Activated CD8-positive, alpha-beta T cell treated with anti-CD3 and anti-CD28 coated beads for 36 hours (primary cell): ENCODE measurements at places on chromosomes 13 and 19. TPM values are rescaled to one million over a fixed set of nuclear protein-coding genes. Genes with fewer than 3 reads are reported as not detected.

GRCh38 chr13:33262062-33262487 lies 23.5 kb downstream of the STARD13 start:
- H3K4me1 ChIP-seq, result no peaks in the 10 kb centered on the region
- no peak for DNase-seq
- H3K27me3 ChIP-seq, result peaks cover 2% of the 10 kb centered on the region
- no peak overlapping the region for H3K27ac ChIP-seq

DNA sequence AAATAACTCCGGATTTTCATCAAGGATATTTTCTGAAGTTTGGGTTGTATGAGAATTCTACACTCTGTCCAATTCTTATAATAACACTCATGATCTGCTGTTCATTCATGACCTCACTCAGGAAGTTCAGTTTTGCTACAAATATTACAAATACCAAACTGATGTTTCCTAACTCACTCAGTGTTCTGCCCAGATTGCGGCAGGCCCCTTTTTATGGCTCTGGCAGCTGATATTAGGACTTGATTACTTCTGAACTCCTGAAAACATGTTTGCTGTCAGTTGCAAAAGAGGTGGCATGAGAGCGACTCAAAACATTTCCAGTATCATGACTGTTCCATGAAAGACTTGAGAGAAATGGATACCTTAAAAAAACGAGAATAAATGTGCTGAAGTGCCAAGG lies 188.0 kb downstream of the RGCC start:
- peaks cover 3% of the 10 kb centered on the region for H3K4me1 ChIP-seq
- no peak overlapping the region for H3K4me3 ChIP-seq
- no peak for DNase-seq
- H3K36me3 ChIP-seq, result no peaks in the 10 kb centered on the region

The ERICH4 gene
- total RNA-seq, result not detected

The SLC6A16 gene
- 0.61 TPM for total RNA-seq

GRCh38 chr13:44272692-44273091 lies 100.9 kb upstream of the SERP2 start:
- H3K27ac ChIP-seq, result no peak overlapping the region
- no peaks in the 10 kb centered on the region for H3K27me3 ChIP-seq
- H3K36me3 ChIP-seq, result no peaks in the 10 kb centered on the region
- H3K4me3 ChIP-seq, result no peak overlapping the region

- no peaks in the 10 kb centered on the region for H3K27me3 ChIP-seq
- DNase-seq, result no peak
- H3K4me3 ChIP-seq, result no peak overlapping the region
- H3K36me3 ChIP-seq, result peaks cover 14% of the 10 kb centered on the region
- H3K27ac ChIP-seq, result no peak overlapping the region
Observed at GRCh38 chr19:56692206-56692895, 20.8 kb upstream of the ZNF835 start.

The STAP2 gene
- 9.6 TPM for total RNA-seq

- no peak overlapping the region for H3K4me3 ChIP-seq
- no peaks in the 10 kb centered on the region for H3K4me1 ChIP-seq
- peaks cover 10% of the 10 kb centered on the region for H3K27me3 ChIP-seq
- no peak for DNase-seq
- H3K27ac ChIP-seq, result no peak overlapping the region
Observed at GRCh38 chr19:18969931-18970659, 29.1 kb upstream of the HOMER3 start.

GRCh38 chr13:41222259-41222852 lies 28.0 kb upstream of the KBTBD7 start:
- H3K4me3 ChIP-seq, result no peak overlapping the region
- no peak overlapping the region for H3K27ac ChIP-seq
- peaks cover 11% of the 10 kb centered on the region for H3K36me3 ChIP-seq
- no peaks in the 10 kb centered on the region for H3K27me3 ChIP-seq
- peak; percentile 76 for DNase-seq

DNA sequence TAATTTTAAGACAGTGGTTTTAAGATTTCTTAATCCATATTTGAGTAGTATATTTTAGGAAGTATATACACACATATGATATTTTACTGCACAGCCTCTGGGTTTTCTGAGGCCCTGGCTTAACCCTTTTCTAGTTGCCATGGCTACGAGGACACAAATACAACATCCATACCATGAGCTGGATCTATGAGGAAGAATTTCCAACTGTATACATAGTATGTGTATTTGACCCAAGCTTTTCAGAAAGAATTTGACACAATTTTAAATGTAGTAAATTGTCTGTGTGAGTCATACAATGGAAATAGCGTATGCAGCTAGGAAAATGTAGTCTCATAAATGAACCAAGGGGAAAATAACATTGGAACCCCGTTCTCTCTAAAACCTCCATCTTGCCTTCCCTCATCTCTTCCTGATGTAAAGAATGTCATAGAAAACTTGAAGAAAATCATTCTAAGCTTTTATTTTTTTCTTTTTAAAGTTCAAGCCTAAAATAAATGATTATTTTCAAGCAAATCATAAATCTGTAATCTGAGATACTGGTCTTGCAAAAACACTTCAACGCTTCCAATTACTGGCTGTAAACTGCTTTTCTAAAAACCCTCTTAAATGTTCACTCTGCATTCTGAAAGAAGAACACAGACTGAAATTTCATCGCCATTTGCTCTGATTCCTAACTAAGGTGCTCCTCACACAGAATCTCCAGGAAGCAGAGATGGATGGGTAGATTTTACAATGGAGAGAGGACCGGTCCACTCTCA lies 172.4 kb downstream of the LACC1 start:
- H3K36me3 ChIP-seq, result no peaks in the 10 kb centered on the region
- peaks cover 12% of the 10 kb centered on the region for H3K27me3 ChIP-seq
- no peak overlapping the region for H3K4me3 ChIP-seq
- peaks cover 8% of the 10 kb centered on the region for H3K4me1 ChIP-seq
- H3K27ac ChIP-seq, result no peak overlapping the region
- no peak for DNase-seq

The FFAR2 gene
- not detected for total RNA-seq

DNA sequence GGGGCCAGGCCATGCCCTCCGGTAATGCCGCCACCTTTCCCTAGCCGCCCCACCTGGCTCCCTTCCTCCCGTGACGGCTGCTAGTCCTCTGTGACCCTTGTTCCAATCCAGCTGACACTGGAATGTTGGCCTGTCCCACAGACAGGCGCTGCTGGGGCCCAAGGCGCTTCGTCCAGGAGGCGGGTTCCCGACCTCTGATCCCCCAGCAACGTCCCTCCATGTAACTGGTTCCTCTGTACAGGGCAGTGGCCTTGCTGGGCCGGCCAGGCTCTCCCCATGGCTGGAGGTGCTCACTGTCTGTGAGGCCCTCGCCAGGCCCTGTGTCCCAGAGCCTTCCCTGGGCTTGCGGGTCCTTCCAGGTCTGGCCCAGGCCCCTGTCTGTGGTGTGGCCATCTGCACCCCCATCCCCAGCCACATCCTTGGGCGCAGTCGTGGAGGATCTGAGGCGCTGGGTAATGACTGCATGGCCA lies 6.8 kb upstream of the GRIN3B start:
- H3K4me1 ChIP-seq, result peaks cover 9% of the 10 kb centered on the region
- no peak overlapping the region for H3K27ac ChIP-seq
- peaks cover 8% of the 10 kb centered on the region for H3K27me3 ChIP-seq
- DNase-seq, result no peak
- H3K36me3 ChIP-seq, result peaks cover 13% of the 10 kb centered on the region

The CACNA1A gene
- total RNA-seq, result 0.29 TPM

DNA sequence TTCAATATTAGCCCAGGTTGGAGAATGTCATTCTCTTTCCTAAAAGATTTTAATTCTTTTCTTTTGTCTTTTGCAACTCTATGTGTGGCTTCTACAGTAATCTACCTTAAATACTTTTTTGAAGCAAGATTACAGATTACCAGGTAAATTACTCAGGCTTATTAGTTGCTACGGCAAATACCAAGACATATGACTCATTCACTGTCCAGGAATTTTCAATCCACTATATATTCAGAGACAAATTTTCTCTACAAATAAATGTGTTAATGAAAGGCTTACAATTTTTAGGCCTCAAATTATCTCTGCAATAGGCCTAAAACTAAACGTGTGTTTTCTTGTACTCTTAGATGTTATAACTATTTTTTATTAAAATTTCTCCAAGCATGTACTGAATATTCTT lies 631.3 kb downstream of the DIAPH3 start:
- H3K4me1 ChIP-seq, result peaks cover 8% of the 10 kb centered on the region
- no peak overlapping the region for H3K4me3 ChIP-seq
- peaks cover 2% of the 10 kb centered on the region for H3K27me3 ChIP-seq
- H3K27ac ChIP-seq, result no peak overlapping the region

DNA sequence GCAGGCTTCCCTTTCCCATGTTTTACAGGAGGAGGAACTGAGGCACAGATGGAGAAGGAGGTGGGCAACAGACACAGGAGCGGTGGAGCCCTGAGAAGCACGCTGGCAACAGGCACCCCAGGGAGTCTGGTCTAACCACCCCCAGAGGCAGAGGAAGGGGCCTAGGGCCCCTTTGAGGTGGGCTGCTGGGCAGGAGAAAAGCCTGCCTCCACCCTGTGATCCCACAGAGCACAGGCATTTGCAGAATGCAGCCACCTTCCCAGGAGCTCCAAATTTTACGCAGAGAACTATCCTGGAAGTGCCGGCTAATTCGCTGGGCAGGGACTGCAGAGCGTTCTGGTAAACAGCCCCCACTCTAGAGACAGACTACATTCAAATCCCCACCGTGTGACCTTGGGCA lies 30.4 kb downstream of the RAB20 start:
- no peak overlapping the region for H3K27ac ChIP-seq
- peaks cover 5% of the 10 kb centered on the region for H3K4me1 ChIP-seq
- no peak overlapping the region for H3K4me3 ChIP-seq
- no peaks in the 10 kb centered on the region for H3K36me3 ChIP-seq
- peaks cover 2% of the 10 kb centered on the region for H3K27me3 ChIP-seq

DNA sequence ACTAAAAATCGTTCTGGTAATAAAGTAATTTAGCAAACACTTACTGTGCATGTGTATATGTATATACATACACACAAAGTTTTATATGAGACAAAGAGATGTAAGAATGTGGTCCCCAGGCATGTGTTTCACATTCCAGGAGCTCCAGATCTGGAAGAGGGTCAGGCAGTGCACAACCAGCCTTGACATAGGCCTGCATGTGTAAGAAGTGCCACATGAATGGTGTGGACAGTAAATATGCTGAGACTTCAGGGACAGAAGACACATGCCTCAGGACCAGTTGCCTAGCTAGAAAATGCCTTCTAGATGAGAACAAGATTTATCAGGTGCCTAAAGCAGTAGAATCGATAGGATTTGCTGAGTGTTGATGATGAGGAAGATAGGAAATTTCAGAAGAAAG lies 76.4 kb downstream of the FRY start:
- no peak overlapping the region for H3K27ac ChIP-seq
- no peak overlapping the region for H3K4me3 ChIP-seq
- DNase-seq, result no peak
- no peaks in the 10 kb centered on the region for H3K4me1 ChIP-seq
- no peaks in the 10 kb centered on the region for H3K27me3 ChIP-seq
- no peaks in the 10 kb centered on the region for H3K36me3 ChIP-seq

GRCh38 chr13:21719463-21719862 lies 48.6 kb downstream of the FGF9 start:
- H3K27ac ChIP-seq, result no peak overlapping the region
- H3K4me1 ChIP-seq, result no peaks in the 10 kb centered on the region
- peaks cover 10% of the 10 kb centered on the region for H3K27me3 ChIP-seq
- DNase-seq, result no peak
- H3K36me3 ChIP-seq, result no peaks in the 10 kb centered on the region

GRCh38 chr19:47210689-47211316 lies 20.2 kb downstream of the BBC3 start:
- H3K4me1 ChIP-seq, result peaks cover 14% of the 10 kb centered on the region
- no peak overlapping the region for H3K4me3 ChIP-seq
- H3K36me3 ChIP-seq, result peaks cover 26% of the 10 kb centered on the region
- no peaks in the 10 kb centered on the region for H3K27me3 ChIP-seq
- peak; percentile 95 for DNase-seq

The ZNF714 gene
- total RNA-seq, result 11.8 TPM

- H3K27ac ChIP-seq, result no peak overlapping the region
- H3K27me3 ChIP-seq, result no peaks in the 10 kb centered on the region
- no peaks in the 10 kb centered on the region for H3K36me3 ChIP-seq
- H3K4me1 ChIP-seq, result no peaks in the 10 kb centered on the region
- H3K4me3 ChIP-seq, result no peak overlapping the region
- DNase-seq, result no peak
Observed at GRCh38 chr13:35882722-35883497, 248.3 kb downstream of the DCLK1 start.

DNA sequence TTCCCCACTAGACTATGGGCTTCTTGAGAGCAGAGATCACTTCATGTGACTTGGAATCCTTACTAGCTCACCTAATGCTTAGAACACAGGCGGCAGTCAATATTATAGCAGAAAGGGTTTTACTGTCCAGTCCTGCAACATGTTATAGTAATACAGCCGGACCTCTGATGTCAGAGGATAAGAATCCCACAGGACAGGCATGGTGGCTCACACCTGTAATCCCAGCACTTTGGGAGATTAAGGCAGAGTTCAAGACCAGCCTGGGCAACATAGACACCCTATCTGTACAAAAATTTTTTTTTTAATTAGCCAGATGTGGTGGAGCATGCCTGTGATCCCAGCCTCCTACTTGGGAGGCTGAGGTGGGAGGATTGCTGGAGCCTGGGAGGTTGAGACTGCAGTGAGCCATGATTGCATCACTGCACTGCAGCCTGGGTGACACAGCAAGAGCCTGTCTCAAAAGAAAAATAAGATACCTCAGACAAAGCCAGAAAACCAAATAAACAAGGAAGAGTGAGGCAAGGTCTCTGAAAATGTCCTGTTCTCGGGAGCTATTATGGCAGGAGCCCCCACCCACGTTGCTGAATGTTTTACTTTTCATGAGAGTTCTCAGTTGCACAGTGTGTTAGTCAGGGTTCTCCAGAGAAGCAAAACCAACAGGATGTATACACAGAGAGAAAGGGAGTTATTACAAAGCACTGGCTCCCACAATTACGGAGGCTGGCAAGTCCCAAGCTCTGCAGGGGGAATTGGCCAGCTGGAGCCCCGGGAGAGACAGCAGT lies 100.8 kb downstream of the UBL3 start:
- no peak overlapping the region for H3K4me3 ChIP-seq
- H3K4me1 ChIP-seq, result peaks cover 3% of the 10 kb centered on the region
- H3K27me3 ChIP-seq, result peaks cover 8% of the 10 kb centered on the region
- H3K36me3 ChIP-seq, result no peaks in the 10 kb centered on the region

DNA sequence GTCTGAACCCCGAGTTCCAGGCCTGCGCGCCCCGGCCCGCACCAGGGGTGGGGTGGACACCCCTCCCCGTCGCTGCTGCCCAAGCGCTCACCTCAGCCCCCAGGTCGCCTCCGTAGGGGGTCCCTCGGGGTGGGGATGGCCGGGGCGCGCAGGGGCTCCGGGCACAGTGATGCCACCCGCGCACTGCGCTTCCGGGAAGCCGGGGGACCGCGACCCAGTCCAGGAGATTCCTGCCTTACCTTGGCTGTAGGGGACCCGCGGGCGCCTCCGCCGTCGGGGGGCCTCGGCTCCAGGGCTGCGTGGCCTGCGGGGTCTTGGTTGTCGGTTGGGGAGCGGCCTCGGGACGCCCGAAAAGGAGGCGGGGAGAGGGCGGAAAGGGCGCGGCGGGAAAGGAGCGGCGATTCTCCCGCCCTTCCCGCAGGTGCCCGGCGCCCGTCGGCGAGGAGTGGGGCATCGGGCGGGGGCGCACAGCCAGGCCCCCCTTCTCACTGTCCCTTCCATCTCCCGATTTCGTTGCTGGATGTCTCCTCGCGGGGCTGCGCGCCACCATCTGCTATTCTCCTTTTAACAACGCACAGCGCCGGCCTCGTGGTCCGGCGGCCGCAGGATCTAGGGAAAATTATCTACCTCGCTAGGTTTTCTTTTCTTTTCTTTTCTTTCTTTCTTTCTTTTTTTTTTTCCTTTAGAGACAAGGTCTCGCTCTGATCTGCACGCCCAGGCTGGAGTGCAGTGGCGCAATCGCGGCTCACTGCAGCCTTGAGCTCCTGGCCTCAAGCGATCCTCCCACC lies at the start of gene KEAP1:
Gene KEAP1, minus strand, starts transcription at position 355 of the 788 bp plus-strand sequence. CDS start 3,323 bp downstream, outside the sequence.
- H3K27ac ChIP-seq, result peak within 1 kb of the TSS; percentile 87
- peaks cover 31% of the 10 kb centered on the region for H3K4me1 ChIP-seq
- peak; percentile 48 for DNase-seq
- H3K27me3 ChIP-seq, result no peaks in the 10 kb centered on the region
- H3K4me3 ChIP-seq, result peak within 1 kb of the TSS; percentile 78
- peaks cover 21% of the 10 kb centered on the region for H3K36me3 ChIP-seq

The ZNF606 gene
- 7.5 TPM for total RNA-seq
